ENCODE measurements at places on chromosomes 2 and 18.

- DNase-seq: no peak
Observed at GRCh38 chr18:67428805-67429204, 87.7 kb downstream of the DSEL start.

GRCh38 chr18:9856092-9856491, 29.7 kb upstream of the TXNDC2 start:
- DNase-seq: no peak

DNA sequence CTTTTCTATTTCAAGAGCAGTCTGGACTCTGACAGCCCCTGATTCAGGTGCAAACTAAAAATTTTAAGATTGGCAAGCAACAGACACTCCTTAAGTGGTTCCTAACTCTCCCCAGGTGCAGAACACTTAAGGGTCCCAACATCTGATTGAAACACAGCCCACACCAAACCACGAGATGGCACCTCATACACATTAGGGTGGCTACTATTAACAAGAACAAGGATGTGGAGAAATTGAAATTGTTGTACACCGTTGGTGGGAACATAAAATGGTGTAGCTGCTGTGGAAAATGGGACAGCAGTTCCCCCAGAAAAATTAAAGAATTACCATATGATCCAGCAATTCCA, 82.3 kb downstream of the POLR1A start:
- no peak for DNase-seq

DNA sequence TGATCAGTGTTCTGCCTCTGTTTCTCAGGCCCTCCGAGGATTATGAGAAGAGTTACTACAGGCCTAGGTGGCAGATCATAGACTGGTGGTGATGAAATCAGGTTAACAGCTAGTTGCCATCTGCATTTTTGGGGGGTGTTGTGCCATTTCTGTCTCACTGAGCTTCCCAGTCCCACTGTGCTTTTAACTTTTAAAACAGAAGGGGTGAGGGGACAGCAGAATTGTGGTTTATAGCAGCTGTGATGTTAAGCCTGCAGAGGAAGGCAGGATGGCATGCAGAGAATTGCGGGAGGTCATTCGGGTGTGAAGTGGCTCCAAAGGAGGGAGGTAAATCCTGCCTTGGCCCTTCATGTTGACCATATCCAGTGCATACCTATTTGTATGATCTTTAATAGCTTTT, 5.0 kb downstream of the CAB39 start:
- DNase-seq: no peak

- no peak for DNase-seq
Observed at GRCh38 chr18:58222432-58223125, 178.6 kb downstream of the NEDD4L start.

DNA sequence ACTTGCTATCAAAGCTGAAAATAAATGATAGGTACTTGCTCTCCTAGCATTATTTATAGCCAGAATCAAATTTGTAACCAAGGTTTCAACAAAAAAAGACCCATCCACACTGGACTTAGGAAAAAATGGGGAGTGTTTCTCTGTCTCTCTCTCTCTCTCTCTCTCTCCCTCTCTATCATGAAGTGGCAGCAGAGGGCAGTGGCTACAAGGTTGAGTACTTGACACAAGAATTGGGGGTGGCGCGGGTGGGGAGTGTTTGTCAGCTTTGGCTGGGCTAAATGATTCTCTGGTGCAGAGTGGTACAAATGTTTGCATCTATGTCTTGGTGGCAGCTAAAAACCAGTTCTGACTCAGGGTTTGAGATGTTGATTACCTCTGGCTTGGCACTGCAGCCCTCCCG, 85.0 kb downstream of the RBM43 start:
- DNase-seq: no peak

GRCh38 chr2:172806493-172806892, 70.8 kb downstream of the RAPGEF4 start:
- DNase-seq: no peak

DNA sequence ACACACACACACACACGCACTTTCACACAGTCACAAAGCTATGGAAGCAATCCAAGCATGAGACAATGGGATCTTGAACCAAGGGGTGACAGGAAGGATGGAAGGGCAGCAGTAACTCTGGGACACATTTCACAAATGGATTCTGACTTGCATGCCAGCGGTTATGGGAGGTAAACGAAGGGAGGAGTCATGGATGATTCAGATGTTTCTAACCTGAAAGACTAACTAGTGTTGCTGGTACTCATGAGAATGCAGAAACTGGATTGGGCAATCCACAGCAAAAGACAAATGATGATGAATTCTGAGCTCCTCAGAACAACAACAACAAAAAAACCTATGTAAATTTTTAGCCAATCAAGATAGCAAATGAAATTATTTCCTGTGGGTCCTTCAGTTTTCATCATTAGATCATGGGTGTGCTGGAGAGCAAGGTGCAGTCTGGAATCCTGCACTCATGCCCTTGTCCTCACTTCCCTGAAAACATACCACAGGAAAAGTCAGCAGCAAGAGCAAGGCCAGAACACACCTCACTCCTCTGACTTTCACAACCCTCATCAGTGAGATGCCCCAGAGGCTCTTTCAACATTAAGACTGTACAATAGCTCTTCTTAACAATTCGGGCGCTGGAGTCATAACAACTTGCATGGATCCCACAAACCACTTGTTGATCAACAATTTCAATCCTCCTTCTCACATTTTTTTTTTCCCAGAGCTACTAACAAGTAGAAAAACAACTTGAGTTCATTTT, 32.6 kb downstream of the ABCA12 start:
- no peak for DNase-seq

DNA sequence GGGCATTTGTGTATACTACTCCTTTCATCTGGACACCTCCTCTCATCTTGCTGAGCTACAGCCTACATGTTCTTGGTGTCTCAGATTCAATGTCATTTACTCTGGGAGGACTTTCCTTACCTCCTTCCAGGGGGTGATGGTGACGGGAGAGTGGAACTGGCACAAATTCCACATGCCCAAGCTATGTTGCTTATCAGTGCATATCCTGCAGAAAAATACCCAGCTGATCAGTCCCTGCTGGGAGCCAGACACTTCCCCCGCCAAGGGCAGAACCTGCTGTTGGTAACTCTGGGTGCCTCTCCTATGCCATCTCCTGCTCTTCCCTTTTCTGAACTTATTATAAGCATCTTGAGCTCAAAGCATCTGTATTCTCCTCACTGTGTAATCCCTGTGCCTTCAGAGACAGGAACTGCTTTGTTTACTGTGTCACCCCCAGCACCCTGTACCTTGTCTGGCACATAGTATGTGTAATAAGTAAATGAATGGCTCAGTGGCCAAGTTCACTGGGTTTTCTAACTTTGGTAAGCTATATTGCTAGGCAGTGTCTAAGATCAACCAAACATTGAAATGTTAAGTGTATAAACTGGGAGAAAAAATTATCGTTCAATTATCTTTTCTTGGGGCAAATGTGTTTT, 87.7 kb upstream of the LPIN2 start:
- no peak for DNase-seq

DNA sequence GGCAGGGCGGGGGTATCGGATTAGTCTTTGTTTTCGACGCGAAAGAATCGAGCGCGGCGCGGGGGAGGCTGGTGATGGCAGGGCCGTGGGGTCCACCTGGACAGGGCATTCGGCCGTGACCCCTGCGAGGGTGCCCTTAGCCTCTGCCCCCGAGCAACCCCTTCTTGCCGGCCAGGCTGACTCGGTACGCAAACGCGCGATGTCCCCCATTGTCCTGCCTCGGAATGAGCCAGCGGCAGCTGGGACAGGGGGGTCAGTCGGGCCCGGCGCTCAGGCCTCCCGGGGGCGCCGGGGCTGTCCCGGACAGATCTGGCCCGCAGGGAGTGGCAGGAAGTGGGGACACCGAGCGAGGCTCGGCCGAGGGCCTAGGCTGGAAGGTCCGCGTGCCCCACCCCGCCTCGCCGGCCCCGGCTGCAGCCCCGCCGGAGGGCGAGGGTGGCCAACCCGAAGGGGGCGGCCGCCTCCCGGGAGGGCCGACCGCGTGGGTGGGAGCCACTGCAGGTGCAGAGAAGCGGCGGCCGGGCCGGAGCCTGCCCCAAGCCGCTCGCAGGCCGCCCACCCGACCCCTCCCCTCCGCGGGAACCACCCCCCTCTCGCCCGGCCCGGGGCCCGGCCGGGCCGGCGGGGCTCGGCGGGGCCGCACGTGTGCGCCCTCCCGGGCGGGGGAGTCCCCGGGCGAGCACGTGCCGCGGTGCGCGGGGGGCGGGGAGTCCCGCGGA, at the start of gene TET3:
Gene TET3, plus strand, starts transcription at position 708 of the 719 bp plus-strand sequence. CDS start 1,494 bp downstream, outside the sequence.
- DNase-seq: no peak

- DNase-seq: peak; percentile 12
Observed at GRCh38 chr18:23231340-23232021, 96.2 kb downstream of the CABLES1 start.

DNA sequence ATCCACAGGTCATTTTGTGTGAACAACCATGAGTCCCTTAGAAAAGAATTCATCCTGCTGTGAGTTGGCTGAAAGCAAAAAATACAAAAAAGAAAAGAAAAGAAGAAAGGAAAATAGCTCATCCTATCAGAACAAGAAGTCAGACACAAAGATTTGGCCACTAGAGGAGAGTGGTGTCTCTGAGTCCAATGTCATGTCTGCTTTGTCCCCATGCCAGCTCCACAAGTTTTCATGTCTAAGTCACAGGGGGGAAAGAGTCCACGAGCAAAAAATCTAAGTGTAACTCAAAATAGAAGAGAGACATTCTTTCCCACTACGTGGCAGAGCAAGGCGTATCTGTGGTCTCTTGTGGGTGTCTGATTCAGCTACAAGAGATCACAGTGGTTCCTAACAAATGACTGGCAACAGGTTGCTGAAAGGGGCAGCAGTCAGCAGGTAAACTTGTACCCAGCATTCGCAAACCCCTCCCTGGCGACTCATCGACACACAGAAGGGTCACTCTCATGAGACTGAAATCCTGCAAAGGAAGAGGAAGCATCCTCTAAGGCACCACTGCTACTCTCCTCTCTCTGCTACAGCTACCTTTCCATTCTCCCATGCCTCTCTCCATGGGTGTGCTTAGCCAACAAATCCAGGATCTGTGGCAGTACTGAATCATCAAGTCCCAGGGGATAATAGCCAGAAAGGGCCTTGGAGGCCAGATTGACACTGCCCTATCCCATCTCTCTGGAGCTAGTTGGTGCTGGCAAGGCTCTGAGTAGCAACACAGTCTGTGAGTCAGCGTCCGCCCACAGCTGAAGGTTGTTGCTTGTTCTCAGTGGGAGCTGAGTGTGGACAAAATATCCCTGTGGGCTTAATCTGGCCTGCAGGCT, 123.0 kb upstream of the SLC39A10 start:
- peak; percentile 51 for DNase-seq

GRCh38 chr18:3998698-3999333, 456.3 kb downstream of the DLGAP1 start:
- no peak for DNase-seq

DNA sequence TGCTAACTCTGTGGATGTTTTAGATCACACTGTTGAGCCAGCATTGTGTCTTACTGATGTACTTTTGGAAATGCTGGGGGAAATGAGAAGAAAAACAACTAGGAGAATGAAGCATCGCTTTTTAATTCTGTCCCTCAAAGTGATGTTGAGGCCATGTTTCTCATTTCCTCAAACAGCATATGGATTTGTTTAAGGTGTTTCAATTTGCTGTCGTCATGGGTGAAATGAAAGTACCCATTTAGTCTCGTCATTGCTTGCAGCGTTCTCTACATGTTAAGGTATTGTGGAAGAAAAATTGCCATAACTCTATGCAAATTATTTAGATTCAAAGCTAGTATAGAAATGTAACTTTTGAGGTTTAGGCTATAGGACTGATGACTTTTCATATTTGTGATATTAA, 151.3 kb downstream of the KCTD1 start:
- DNase-seq: no peak

DNA sequence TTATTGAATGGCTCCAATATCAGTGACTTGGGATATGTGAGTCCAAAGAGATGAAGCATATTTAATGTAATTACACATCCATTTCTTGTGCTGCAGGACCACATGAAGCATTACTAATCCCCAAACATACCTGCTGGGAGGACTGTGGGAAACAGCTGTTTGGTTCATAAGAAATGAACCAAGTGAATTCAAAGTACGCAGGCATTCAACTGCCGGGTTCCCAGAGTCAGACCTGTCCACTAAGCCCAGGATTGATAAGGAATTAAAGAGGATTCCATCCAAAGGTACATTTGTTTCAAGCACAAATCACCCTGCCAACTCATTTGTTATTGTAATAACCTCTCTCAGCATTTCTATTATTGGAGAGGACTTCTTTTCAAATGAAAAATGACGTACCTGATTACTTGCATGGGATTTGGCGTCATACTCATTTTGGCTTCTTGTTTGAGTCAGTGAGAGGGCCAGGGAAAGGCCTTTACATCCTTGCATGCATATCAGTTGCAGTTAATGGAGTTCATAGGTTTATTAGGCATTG, 230.7 kb downstream of the TXNL1 start:
- DNase-seq: no peak

DNA sequence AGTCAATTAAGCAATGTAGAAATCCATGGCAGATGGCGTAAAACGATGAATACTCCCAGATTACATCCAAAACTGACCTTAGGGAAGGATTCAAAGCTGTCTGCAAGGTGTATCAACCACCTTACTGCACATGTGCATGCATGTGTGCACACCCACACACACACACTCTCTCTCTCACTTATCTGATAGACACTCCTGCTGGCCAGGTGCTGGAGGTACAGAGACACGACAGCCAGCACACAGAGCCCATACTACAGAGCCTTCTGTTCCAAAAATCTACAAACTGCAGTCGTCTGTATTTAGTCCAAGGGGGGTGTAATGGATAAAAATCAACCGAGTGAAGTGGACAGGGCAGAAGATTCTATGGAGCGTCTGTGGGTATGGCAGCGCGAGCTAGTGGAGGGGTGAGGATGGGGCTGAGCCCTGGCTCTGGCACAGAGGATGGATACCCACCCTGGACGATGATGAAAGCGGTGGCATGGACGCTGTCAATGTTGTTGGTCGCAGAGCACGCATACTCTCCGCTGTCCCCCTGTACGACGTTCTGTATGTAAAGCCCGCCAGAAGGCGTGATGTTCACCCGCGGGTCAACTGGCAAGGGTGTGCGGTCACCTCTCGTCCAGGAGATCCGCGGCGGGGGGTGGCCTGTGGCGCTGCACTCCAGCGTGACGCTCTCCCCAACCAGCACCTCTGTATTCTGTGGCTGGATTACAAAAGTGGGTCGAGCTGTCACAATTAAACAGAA, 78.4 kb downstream of the PXDN start:
- DNase-seq: no peak

GRCh38 chr2:100614455-100615000, 51.7 kb downstream of the PDCL3 start:
- DNase-seq: no peak

DNA sequence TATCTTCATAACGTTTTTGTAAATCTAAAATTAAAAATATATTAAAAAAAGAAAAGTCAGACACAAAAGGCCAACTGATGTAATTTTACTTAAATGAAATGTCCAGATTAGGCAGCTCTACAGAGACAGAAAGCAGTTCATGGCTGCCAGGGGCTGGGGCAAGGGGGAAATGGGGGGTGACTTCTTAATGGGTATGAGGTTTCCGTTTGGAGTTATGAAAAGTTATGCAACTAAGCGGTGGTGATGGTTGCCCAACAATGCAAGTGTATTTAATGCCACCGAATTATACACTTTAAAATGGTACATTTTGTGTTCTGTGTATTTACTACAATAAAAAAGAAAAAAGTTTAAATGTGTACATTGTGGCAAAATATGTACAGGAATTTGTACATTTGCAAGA, 70.2 kb upstream of the TEX51 start:
- no peak for DNase-seq
